Suprapubic skin (tissue), 4 donors: ENCODE measurements at places on chromosomes 5 and 9. TPM values are rescaled to one million over a fixed set of nuclear protein-coding genes. Genes with fewer than 3 reads are reported as not detected.

The GABRG2 gene
- not detected for total RNA-seq

DNA sequence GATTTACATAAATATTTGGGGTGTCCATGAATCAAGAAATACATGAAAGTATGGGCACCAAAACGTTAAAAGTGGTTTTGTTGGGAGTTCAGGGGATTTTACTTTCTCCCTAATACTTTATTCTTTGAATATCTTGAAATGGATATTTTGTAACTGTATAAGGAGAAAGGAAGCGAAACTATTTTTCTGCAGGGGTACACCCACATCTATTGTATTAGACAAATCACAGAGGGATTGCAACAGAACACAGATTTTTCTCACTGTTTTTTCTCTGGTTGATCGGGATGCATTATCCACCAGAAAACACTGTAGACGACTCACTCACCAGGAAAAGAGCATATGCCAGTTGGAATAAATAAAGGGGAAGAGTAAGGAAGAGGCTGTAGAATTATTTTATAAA, 1.2 kb upstream of the RABGAP1 start:
- no peak for DNase-seq

GRCh38 chr5:168274406-168274805, 17.0 kb upstream of the WWC1 start:
- DNase-seq, result no peak

GRCh38 chr5:156375895-156376495, 49.0 kb downstream of the SGCD start:
- no peak for DNase-seq

- DNase-seq, result no peak
These were observed 555.3 kb upstream of the ARRDC3 start for GRCh38 chr5:91938441-91938840.

DNA sequence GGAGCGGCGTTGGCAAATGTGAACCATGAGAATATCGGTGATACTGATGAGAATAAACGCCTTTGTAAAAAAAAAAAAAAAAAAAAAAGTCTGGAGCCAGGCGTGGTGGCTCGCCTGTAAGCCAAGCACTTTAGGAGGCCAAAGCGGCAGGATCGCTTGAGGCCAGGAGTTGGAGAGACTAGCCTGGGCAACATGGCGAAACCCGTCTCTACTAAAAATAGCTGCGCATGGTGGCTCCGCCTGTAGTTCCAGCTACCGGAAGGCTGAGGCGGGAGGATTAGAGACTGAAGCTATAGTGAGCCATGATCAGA, 425 bp upstream of the NFX1 start:
- no peak for DNase-seq

DNA sequence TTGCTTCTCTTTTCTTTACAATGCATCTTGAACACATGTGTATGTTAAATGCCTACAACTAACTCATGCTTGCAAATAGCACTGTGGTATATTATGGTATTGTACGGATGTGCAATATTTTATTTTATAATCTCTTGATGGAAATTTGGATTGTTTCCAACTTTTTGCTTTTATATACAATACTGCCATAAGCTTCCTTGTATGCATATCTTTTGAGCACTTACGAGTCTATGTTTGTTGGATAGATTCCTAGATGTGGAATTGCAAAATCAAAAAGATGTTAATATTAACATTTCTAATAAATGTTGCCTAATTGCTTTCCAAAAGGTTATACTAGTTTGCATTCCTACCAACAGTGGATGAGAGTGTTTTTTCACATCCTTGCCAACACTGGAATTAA, 3.4 kb upstream of the GALNT12 start:
- no peak for DNase-seq

GRCh38 chr5:41415242-41415641, 95.2 kb downstream of the PLCXD3 start:
- DNase-seq, result no peak

DNA sequence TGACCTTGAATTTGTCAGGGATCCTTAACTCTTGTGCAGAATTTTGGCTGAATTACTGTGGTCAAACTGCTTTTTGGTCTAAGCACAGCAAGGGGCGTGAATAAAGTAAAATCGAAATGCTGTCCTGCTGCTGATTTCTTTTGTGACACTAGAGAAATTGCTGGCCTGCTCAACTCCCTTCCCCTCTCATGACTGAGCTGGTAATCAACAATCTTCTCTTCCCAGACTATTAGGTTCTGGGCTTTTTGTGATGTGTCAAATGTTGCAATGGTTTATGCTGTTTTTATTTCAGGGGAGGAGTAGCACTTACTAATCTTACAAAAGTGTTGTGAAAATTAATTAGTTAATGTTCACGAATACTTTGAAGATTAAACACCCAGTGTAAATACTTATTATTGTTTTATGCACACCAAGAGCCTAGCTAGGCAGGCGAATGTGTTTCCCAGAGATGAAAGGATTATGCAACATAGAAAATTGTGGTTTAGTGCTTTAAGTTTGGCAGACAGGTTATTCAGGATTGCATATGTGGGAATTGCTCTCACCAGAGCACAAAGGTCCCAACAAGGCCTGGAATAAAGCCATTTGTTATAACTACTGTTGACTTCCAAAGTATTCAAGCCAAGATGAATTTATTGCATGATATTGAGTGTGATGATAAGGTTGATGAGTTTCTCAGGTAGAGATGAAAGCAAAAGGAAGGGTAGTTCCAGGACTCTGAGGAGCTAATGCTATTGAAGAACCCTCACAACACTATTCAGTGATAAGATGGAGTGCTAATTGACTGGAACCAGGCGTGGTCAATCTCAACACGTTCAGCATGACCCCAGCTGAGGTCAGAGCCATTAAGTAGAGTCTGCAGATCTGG, 280.7 kb upstream of the ZNF608 start:
- no peak for DNase-seq

The IFNB1 gene
- total RNA-seq, result not detected

DNA sequence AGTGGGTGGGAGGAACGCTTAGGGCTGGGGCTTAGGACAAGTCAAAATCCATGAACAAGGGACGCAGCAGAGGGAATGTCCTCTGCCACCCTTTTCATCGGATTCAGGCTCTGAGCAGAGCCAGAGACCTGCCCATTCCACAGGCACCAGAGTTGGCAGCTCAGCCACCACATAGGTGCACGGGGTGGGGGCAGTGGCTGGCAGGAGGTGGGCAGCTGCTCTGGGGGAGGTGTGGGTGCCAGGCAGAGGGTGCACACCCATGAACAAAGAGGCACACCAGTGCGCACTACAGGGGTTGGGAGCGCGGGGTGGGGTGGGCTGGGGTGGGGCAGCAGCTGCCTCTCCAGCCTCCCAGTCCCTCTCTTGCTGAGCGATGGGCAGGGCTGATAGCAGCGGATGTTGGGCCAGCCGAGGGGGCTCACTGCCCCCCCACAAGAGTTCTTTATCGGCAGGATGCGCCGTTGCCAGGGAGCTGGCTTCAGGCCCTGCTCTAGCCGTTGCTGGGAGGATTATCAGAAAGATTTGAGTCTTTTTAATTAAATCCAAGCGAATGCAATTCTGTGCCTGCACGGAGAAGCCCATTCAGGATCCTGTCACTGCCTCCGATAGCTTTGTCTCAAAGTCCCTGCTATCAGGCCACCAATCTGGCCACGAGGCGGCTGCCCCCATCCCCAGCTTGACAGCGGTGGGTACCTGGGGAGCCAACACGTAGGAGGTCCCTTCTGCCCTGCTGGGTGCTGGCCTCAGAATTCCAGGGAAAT, 64.3 kb upstream of the LMX1B start:
- DNase-seq, result no peak

DNA sequence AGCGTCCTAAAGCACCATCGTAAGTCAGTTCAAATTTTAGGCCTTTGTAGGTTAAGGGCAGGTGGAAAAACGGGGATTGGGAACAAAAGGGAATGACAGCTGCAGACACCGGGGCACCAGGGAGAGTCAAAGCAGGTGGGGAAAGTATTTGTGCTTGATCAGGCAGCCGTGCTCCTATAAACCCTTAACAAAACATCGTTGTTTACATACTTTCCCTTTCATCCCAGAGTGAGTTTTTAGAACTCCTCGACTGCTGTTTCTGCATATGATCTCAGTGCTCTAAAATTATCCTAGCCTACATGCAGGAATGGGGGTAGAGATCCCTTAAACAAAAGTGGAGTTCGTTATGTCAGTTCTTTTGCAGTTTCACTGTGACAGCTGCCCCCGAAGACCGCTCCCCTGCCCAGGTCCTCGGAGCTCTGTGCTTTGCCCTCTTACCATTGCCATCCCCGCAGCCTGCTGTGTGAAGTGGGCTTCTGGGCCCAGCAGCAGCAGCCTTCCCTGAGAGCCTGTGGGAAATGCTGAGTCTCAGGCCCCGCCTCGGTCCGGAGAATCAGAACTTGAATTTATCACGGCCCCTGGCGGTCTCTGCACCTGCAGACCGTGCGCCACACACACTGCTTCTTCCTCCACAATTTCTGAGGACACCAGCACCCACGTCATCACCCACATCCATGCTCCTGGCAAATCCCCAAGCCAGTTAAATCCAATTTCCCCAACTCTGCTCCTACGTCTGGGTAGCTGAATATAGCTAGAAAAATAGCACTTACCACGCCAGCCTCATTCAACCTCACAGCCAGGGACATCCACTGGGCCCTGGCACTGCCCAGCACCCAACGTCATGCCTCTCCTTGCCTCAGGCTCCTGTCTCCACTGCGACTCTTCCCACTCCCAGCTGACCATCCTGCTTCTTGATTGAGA, 86.8 kb downstream of the NSUN2 start:
- DNase-seq, result no peak

The LRRC26 gene
- 8.4 TPM for total RNA-seq

The FAM169A gene
- 3.1 TPM for total RNA-seq

GRCh38 chr5:168784454-168784853, 205.3 kb upstream of the PANK3 start:
- DNase-seq, result no peak

- no peak for DNase-seq
These were observed 145.1 kb upstream of the FSTL4 start for GRCh38 chr5:133757396-133757945.

DNA sequence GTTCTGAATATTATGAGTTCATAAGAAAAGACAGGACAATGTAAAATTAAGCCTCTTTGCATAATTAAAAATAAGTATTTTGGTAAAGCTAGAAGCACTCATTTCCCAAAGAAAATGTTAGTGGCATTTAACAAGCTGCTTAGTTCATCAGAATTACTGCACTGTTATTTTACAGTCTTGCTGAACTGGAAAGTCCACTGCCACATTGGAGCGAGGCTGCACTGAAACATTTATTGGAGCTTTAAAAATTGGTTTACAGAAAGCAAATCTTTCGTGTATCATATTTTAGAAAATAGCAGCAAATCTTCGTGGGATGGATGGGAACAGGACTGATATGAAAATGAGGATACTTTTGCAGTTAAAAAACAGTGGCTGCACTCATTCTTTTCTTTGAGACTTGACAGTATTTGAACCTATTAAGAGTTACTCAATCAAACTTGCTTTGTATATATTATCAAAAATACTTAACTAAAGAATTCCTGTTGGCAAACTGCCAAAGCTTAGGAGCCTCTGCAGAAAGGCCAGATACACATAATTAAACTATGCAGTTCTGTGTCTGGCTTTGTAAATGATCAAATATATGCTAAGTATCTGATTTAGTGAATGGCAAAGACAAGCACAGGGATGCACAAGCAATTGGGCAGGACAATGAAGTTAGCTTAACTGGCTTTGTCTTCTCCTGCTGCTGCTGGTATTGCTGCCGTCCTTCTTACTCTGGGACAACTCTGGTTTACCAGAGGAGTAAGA, 16.5 kb upstream of the FBXL7 start:
- DNase-seq, result no peak

DNA sequence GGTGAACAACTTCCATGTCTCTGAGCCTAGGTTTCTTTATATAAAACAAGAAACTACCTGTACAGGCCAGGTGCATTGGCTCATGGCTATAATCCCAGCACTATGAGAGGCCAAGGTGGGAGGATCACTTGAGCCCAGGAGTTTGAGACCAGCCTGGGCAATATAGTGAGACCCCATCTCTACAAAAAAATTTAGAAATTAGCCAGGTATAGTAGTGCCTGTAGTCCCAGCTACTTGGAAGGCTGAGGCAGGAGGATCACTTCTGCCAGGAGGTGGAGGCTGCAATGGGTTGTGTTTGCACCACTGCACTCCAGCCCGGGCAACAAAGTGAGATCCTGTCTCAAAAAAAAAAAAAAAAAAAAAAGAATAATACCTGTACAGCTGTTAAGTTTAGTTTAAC, 11.1 kb downstream of the FAM13B start:
- no peak for DNase-seq

DNA sequence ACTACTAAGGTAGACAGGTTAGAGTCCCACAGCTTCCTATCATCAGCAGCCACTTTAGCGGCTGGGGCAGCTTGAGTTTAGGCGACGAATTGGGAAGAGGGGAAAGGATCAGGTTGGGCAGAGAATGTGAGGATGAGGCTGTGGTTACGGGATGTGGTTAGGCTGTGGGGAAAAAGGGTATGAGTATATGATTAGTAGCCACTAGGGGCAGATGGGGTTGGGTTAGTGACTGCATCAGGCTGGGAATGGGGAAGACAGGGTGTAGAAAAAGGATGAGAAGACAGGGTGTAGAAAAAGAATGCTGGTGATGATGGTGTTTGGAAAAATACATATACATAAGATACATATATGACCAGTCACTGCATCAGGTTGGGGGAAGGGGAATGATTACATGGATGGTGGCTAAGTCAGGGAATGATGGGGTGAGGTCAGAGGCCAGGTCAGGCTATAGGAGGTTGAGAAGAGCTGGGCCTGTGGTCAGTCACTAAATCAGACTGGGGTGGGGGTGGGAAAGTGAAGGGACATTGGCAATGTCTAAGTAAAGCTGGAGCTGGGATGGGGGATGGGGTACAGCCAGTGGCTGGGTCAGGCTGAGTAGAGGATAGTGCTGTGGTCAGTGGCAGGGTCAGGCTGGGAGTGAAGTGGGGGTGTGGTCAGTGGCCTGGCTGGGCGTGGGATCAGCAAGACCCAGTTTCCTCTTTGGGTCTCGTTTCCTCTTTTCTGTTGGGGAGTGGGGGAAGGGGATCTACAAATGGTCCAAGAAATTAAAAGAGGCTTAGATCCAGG, 2.1 kb downstream of the TLN1 start:
- no peak for DNase-seq

The SPATA31A3 gene
- not detected for total RNA-seq

DNA sequence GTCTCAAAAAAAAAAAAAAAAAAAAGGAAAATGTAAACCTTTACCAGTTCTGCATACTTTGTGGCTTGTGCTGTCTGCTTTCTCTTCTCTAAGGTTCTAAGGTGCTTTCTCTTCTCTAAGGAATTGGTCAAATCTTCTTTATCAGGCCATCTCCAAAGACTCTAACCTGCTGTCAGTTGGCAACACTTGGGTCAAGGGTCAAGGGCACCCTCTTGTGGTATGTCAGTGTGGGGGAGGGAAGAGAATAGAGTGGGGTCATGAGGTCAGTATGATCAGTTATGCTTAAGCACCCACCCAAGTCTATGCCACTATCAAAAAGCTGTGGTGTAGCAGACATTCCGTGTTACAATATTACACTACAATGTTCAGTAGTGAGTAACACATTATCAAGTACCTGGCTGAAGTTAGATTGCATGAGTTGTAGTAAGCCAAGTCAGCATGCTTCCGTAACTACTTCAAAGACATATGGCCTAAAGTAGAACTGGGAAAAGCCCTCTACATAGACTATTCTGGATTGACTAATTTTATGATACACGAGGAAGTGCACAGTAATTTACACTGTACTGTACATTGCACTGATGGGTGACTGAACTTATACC, 25.0 kb upstream of the CCL28 start:
- DNase-seq, result no peak

The IL9 gene
- total RNA-seq, result not detected

The IFNA8 gene
- total RNA-seq, result not detected

- no peak for DNase-seq
These were observed 7.8 kb downstream of the CCT5 start for GRCh38 chr5:10257870-10258269.
